ENCODE measurements at places on chromosomes 13 and 19.

GRCh38 chr13:113152984-113153809, 5.3 kb upstream of the PROZ start:
- no peaks in the 10 kb centered on the region for H3K27me3 ChIP-seq
- H3K4me1 ChIP-seq: peaks cover 7% of the 10 kb centered on the region
- no peaks in the 10 kb centered on the region for H3K36me3 ChIP-seq
- H3K27ac ChIP-seq: peak overlapping the region; percentile 90
- peak; percentile 41 for DNase-seq

DNA sequence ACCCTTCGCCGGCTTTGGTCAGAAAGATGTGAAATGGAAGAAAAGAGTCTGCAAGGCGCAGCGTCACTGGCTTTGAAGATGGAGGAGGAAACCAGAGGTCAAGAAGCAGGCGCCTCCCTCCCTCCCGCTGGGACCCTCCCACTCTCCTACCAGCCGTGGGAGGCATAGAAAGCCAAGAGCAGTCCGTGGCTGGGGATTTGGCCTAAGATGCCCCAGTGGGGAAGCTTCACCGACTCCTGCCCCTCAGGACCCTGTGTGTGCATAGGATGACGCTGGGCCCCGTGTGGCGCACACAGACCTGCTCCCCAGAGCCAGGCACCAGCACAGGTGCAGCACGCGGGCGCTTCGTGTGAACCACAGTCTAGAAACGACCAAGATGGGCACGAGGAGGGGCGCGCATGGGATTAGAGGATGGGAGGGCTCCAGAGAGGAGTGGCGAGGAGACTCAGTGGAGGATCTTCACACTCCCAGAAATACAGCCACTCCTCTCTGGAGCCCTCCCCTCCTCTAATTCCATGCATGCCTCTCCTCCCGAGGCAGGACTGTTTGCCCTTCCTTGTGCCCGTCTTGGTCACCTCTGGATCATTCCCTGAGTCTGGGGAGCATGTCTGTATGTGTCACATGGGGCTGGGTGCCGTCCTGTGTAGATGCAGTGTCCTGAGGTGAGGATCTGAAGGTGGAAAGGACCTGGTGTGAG, 194.3 kb downstream of the TEX29 start:
- no peak for DNase-seq
- H3K36me3 ChIP-seq: no peaks in the 10 kb centered on the region
- no peaks in the 10 kb centered on the region for H3K4me1 ChIP-seq

- no peaks in the 10 kb centered on the region for H3K36me3 ChIP-seq
- no peak overlapping the region for H3K27ac ChIP-seq
- DNase-seq: no peak
- H3K27me3 ChIP-seq: no peaks in the 10 kb centered on the region
Observed at GRCh38 chr13:93499991-93500390, 273.4 kb downstream of the GPC6 start.

DNA sequence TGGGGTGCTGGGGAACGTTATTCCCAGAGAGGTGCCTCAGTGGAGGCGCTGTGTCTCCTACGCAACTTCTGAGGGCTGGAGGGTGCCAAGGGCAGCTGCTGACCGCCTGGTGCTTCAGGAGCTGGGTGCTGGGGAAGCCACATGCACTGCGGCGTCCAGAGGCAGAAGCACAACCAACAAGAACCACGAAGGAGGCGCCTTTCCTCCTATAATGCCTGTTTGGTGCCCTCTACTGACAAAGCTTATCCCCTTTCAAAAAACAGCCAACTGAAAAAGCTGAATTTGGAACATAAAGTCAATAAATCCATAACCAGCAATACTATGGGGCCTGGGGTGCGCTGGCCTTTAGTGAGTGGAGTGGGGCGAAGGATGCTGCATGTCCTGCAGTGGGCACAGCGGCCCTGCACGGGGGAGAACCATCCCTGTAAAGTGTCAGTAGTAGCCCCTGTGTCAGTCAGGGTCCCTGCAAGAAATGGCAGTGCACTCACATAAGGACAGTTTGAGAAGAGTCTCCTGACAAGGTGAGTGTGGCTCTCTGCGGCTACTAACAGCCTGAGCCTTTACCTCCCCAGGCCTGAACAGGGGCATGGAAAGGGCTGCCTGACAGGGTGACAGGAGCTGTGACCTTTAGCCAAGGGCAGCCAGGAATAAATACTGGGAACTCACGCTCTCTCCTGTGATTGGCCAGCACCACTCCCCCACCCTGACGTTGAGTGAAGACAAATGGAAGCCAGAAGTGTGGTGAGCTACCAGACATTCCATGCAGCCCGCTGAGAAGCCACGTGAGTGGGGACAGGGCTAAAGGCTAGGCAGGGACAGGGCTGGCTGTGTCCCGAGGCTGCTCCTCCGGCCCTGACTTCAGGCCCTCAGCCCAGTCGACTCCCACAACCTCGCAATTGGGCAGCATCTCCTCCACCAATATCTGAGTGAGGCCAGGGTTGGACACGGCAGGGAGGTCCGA, 4.5 kb upstream of the B3GNT8 start:
- H3K4me1 ChIP-seq: no peaks in the 10 kb centered on the region
- peak; percentile 30 for DNase-seq
- no peak overlapping the region for H3K4me3 ChIP-seq

DNA sequence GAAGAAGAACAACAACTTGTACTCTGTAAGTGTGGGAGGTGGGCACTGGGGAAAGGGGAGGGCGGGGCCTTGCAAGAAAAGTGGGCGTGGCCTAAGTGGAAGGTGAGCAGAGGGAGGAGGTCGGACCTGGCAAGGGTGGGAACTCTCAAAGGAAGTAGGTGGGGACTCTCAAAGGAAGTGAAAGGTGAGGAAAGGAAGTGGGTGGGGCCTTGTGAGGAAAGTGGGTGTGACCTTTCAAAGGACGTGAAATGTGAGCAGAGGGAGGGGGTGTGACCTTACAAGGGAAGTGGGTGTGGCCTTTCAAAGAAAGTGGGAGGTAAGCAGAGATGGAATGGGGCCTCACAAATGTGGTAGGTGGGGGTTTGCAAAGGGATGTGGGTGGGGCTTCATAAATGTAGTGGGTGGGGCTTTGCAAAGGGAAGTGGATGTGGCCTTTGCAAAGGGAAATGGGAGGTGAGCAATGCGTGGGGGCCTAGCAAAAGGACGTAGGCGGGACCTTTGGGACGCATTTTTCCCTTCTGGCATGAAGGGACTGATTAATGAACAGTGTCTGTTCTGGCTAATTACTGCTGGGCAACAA, 25.9 kb downstream of the ACSBG2 start:
- H3K4me1 ChIP-seq: no peaks in the 10 kb centered on the region
- no peak overlapping the region for H3K27ac ChIP-seq
- no peaks in the 10 kb centered on the region for H3K36me3 ChIP-seq
- H3K27me3 ChIP-seq: no peaks in the 10 kb centered on the region

GRCh38 chr19:2053601-2054389, 2.8 kb upstream of the MKNK2 start:
- H3K36me3 ChIP-seq: no peaks in the 10 kb centered on the region
- H3K27me3 ChIP-seq: no peaks in the 10 kb centered on the region
- peaks cover 44% of the 10 kb centered on the region for H3K4me1 ChIP-seq
- peak overlapping the region; percentile 7 for H3K27ac ChIP-seq
- peak; percentile 82 for DNase-seq
- H3K4me3 ChIP-seq: no peak overlapping the region

- H3K4me1 ChIP-seq: no peaks in the 10 kb centered on the region
- H3K27ac ChIP-seq: no peak overlapping the region
- peak; percentile 77 for DNase-seq
- no peak overlapping the region for H3K4me3 ChIP-seq
- H3K27me3 ChIP-seq: no peaks in the 10 kb centered on the region
Observed at GRCh38 chr13:78137404-78138142, 218.9 kb upstream of the EDNRB start.

DNA sequence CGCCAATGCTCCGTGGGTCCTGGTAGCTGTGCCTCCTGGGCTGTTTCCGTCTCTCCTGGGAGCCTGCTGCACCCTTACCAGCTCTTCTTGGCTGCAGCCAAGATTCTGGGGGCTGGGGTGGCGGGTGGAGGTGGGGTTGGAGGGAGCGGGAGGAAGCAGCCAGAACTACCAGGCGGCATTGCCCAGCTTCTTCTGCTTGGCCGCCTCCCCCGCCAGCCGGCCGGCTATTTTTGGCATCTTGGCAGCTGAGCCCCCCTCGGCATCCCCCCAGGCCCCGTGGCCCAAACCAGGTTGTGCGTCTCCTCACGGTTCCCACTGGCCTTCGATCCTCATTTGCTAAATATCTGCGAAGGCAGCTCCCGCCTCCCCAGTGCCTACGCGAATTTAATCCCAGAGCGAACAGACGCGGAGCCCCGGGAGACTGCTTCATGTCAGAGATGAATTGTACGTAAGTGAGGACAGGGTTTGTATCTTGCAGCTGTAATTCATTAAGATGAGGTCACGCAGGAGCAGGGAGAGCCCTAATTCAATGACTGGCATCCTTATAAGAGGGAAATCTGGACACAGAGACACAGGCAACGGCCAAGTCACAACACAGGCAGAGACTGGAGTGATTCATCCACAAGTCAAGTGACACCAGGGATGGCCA, 12.8 kb upstream of the PEAK3 start:
- no peaks in the 10 kb centered on the region for H3K36me3 ChIP-seq
- peaks cover 49% of the 10 kb centered on the region for H3K27me3 ChIP-seq
- H3K27ac ChIP-seq: peak overlapping the region; percentile 4

DNA sequence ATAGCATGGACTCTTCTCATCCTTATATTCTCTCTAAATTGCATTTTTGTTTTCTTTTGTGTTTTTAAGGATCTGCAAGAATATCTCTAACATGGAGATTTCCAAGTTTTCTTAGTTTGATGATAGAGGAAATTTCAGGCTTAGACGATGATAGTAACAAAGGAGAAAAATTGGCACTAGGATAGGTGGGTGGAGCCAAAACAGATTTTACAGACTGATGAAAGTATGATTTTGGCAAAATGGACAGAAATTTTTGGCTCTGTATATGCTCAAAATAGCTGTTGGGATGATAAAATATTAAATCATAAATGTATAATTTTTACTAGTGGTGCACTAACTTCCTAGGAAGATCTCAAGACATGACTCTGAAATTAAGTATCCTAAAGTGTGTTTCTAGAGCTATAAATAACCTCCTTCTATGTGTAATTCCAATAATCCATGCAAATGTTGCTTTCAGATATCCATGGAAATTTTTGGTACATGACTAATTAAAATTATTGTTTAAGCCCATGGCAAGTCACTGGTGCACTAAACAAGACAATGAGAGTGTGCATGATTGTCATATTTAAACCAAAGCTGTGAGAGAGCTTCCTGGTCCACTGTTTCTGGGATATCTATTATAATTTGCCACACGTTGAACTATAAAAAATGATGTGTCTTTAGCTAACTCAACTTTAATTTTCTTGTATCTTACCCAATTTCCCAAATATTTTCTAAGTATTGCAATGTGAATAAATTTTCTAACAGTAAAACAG, 55.8 kb upstream of the NBEA start:
- H3K36me3 ChIP-seq: no peaks in the 10 kb centered on the region
- no peak overlapping the region for H3K27ac ChIP-seq
- H3K27me3 ChIP-seq: no peaks in the 10 kb centered on the region
- no peaks in the 10 kb centered on the region for H3K4me1 ChIP-seq

GRCh38 chr19:28497137-28497536, 715.8 kb downstream of the UQCRFS1 start:
- DNase-seq: no peak
- no peak overlapping the region for H3K4me3 ChIP-seq
- no peaks in the 10 kb centered on the region for H3K36me3 ChIP-seq
- no peak overlapping the region for H3K27ac ChIP-seq

GRCh38 chr13:100350601-100351000, 238.0 kb downstream of the GGACT start:
- H3K36me3 ChIP-seq: peaks cover 6% of the 10 kb centered on the region
- DNase-seq: peak; percentile 47
- peaks cover 3% of the 10 kb centered on the region for H3K4me1 ChIP-seq
- H3K27me3 ChIP-seq: no peaks in the 10 kb centered on the region
- H3K27ac ChIP-seq: no peak overlapping the region

DNA sequence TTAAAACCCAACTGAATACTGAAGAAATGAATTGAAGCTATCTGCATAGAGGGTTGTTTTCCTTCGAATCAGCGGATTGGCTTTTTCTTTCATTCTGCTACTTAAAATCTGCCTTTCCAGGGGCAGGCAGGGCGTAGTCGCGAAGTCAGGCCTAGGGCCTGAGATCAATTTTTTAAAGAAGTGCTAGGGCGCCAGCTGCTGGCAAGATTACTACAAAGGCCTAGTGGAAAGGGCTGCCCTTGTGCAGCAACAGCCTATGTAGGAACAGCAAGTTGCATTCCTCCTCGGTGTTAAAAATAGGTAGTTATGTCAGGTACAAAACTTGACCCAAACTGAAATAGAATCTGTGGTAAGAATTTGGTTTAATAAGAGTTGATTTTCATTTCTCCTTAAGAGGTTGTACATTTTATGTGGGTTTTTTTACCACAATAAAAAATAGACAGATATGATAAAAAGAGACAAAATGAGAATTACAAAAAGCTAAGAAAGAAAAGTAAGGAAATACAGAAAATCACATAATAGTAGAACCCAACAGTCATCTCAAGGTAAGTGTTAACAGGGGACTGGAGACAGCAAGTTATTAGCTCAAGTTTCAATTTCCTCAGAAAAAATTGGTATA, 9.5 kb upstream of the URAD start:
- peak; percentile 52 for DNase-seq
- no peak overlapping the region for H3K4me3 ChIP-seq
- H3K4me1 ChIP-seq: no peaks in the 10 kb centered on the region
- no peak overlapping the region for H3K27ac ChIP-seq
- no peaks in the 10 kb centered on the region for H3K36me3 ChIP-seq

DNA sequence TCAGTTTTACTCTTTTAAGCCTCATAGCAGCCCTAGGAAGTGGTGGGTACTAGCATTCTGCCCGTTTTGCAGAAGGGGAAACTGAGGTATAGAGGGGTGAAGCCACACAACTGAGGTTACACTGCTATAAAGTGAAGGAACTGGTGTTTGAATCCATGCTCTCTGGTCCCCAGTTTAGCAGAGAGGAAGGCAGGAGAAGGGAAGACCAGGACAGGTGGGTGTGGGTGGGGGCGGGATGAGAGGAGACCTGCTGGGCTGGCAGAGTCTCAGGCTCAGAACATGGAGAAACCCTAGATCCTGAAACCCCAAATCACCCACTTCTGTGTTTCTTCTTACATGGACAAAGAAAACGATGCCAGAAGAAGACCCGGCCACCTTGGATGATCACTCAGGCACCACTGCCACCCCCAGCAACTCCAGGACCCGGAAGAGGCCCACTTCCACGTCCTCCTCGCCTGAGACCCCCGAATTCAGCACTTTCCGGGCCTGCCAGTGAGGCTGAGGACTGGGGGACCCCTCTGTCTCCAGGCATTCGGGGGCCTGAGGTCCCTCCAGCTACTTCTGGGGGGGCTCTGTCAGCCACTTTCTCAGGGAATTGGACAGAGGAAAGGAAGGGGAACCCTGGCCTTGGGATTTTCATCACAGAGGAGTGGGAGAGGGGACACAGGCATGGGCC, 2.3 kb upstream of the CARM1 start:
- H3K4me3 ChIP-seq: no peak overlapping the region
- no peak for DNase-seq
- no peak overlapping the region for H3K27ac ChIP-seq
- H3K27me3 ChIP-seq: no peaks in the 10 kb centered on the region

- DNase-seq: no peak
- H3K27ac ChIP-seq: no peak overlapping the region
- no peaks in the 10 kb centered on the region for H3K27me3 ChIP-seq
- no peak overlapping the region for H3K4me3 ChIP-seq
Observed at GRCh38 chr13:70964124-70964523, 855.9 kb upstream of the KLHL1 start.

All from lung (tissue), 17 donors.